Fibroblast of skin of abdomen (primary cell): ENCODE measurements at places on chromosomes 2 and 18.

DNA sequence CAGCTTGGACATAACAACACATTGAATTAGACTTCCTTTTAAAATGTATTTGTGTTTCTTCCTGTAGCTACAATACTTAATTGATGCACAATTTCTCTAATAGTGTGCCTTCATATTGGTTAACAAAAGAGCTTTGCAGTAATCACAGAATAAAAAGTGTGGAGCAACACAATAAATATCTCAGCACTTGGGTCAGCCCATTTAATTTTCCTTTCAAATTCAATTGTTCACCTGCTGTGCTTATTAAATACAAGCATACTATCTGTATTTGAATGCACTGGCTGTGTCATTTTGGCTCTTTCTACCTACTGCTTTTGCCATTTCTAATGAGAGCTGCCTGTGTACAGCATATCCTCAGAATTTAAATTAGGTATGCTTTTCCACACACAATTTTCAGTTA lies 1641.3 kb upstream of the SLC39A10 start:
- no peak for DNase-seq

GRCh38 chr18:54222922-54223567 lies 1.4 kb downstream of the MBD2 start:
- DNase-seq: no peak

- no peak for DNase-seq
These were observed 327.1 kb downstream of the CMPK2 start for GRCh38 chr2:6538607-6539006.

- no peak for DNase-seq
These were observed 77.9 kb upstream of the KLF7 start for GRCh38 chr2:207243601-207244000.

DNA sequence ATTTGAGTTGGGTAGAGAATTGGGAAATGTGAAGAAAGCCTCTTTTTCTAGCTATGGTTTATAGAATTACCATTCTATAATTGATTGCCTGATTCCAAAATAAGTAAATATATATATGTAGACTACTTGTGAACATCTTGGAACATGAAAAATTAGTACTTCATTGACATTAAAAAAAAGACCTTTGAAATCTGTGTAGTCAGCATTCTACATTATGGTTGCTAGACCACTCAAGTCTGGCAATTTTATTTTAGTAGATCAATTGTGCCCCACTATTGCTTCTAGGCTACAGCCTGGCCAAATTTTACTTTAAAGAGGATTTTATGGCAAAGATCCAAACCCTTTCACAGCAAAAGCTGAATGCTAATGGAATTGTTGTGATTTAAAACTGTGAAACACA lies 279.8 kb downstream of the IKZF2 start:
- DNase-seq: no peak

- DNase-seq: no peak
These were observed 75.8 kb downstream of the MYO3B start for GRCh38 chr2:170253721-170254230.
